ENCODE measurements at places on chromosomes 2 and 18.
A peak's percentile ranks its signal among the peaks of the same experiment; 100 is the strongest.

- DNase-seq: no peak
These were observed 1.3 kb downstream of the COL6A3 start for GRCh38 chr2:237412646-237412987.

DNA sequence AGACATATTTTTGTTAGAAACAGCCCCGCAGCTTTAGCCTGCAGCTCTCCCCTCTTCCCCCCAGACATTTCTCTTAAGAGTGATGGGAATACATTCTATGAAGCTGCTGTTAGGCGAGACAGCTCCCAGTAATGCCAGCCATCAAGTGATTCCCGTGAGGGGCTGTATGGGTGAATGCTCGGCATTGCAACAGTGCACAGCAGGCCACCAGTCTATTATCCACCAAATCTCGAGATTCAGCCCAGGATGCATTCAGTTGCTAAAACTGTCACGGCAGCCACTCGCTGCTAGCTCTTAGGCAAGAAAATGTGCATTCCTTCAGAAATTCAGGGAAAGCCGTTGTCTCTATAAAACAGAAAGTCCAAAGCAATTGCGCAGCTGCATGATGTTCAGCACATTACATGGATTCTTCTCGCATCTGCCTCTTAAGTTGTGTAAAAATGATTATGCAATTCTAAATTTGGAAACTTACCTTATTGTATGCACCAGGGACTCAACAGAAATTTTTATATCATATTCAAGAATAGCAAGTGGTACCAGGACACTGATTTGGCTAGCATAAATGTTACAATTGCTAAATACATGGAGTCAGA, 211.3 kb upstream of the ARL4C start:
- no peak for DNase-seq

GRCh38 chr2:105071379-105071778, 33.5 kb downstream of the MRPS9 start:
- no peak for DNase-seq

- DNase-seq: no peak
These were observed 49.2 kb downstream of the TMEM18 start for GRCh38 chr2:627926-628560.

GRCh38 chr18:75121266-75121665, 87.7 kb downstream of the PTGR3 start:
- no peak for DNase-seq

- DNase-seq: no peak
These were observed 7.2 kb upstream of the CRYGB start for GRCh38 chr2:208153156-208153555.

GRCh38 chr18:76975577-76976110, 153.3 kb downstream of the ZNF236 start:
- DNase-seq: no peak

- DNase-seq: no peak
These were observed 207.6 kb downstream of the L3MBTL4 start for GRCh38 chr18:6207116-6207515.

- no peak for DNase-seq
These were observed 177.6 kb downstream of the NRXN1 start for GRCh38 chr2:50854381-50854780.

- no peak for DNase-seq
These were observed 473.9 kb upstream of the CDH2 start for GRCh38 chr18:28650860-28651259.

DNA sequence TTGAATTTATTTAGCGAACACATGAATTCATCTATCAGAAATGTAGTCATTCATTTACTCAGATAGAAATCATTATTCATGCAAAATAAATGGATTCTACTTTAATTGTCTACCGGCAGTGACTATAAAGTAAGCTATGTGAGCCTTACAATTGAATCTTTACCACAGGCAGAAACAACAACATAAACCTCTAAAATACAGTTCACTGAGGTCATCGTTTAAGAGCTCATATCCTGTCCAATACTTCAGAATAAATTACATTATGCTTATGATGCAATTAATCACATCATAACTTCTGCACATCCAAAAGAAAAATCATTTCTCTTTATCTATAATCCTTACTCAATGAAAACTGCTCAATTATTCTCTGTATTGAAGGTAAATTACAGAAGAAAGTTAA, 244.7 kb downstream of the HNMT start:
- peak; percentile 58 for DNase-seq

DNA sequence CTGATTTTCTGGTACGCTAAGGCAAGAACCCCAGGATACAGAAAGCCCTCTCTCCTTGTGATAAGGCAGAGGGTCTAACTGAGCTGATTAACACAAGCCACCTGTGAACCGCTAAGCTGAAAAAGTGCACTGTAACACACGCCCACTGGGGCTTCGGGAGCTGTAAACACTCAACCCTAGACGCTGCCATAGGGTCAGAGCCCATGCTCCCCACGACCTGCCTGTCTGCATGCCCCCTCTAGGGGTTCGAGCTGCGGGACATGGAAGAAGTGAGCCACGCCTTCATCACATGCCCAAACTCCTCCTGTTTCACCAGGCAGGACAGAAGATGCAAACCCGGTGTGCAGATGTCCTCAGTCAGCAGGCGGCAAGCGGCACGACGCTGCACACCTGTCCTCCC, 173.9 kb upstream of the RAB12 start:
- no peak for DNase-seq

DNA sequence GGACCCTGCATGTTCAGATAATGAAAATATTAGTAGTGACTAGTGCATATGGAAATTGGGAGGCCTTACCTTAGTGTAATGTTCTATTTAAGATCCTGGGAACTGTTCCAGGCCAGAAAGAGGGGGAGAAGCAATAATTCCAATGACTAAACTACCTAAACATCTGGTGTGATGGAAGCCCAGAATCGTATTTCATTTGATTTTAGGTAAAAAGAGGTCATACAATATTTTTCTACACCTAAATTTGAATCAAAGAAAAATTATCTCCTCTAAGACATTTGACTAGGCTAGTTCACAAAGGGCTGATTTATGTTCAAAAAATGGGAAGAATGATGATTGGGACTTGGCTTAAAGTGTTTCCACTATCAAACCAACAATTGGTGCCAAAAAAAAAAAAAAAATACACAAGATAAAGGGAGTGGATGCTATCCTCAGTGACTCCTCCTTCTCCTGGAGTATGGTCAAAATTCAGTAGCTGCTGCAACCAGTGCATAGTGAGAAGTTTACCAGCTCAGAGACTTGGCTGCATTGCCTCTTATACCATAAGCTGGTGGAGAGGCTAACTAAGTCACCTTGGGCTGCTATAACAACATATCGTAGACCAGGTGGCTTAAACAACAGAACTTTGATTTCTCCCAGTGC, 1038.3 kb upstream of the ACVR2A start:
- DNase-seq: peak; percentile 18
